ENCODE measurements at places on chromosomes 1 and 21.

GRCh38 chr1:5724847-5725246 lies 267.4 kb downstream of the NPHP4 start:
- DNase-seq, result no peak

GRCh38 chr21:34511787-34512455 lies at the start of gene KCNE1:
TSS of gene KCNE1 (minus strand) at chr21:34512210. CDS start at chr21:34449634, 62,576 bp downstream.
- no peak for DNase-seq

DNA sequence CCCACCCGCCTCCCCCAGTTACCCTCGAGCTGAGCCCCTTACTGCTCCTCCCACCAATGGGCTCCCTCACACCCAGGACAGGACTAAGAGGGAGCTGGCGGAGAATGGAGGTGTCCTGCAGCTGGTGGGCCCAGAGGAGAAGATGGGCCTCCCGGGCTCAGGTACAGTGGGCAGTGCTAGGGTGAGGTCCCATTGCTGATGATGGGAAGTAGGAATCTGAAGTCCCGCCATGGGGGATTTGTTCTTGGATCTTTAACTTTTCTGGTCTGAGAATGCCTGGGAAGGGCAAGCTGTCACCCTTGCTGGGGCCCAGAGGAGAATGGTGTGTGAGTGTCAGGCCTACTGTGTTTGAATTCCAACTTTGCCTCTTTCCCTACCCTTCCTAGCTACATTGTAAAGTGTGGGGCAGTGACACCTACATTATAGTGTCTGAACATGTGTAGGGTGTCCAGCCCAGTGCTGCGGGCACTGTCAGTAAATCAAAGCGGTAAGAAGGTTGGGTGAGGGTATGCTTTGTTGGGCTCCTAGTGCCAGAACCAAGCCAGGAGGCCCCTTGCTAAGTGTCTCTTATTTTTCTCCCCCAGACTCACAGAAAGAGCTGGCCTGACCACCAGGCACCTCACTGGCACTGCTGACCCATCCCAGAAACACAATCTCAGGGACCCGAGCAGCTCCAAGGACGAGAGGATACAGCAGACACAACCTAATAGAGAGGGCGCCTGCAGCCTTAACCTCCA lies 44.7 kb downstream of the YARS1 start:
- no peak for DNase-seq

- no peak for DNase-seq
Measured at GRCh38 chr1:190029441-190029840, 448.2 kb downstream of the BRINP3 start.

GRCh38 chr1:109161858-109162606 lies 48.1 kb downstream of the ELAPOR1 start:
- DNase-seq, result no peak

DNA sequence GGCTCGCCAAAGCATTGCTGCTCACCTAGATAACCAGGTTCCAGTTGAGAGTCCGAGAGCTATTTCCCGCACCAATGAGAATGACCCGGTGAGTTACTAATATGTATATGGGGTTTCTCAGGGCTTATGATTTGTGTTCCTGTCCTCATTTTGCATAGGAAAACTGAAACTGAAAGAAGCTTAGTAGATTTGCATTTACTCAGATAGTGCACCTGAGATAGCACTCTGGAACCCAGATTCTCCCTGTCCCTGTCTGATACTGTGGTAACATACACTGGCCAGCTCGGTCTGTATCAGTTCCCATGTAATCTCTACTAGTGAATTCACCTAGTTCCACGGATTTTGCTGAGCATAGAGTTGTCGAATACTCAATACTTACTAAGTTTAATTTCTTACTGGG lies 28.1 kb downstream of the DAP3 start:
- DNase-seq, result no peak

DNA sequence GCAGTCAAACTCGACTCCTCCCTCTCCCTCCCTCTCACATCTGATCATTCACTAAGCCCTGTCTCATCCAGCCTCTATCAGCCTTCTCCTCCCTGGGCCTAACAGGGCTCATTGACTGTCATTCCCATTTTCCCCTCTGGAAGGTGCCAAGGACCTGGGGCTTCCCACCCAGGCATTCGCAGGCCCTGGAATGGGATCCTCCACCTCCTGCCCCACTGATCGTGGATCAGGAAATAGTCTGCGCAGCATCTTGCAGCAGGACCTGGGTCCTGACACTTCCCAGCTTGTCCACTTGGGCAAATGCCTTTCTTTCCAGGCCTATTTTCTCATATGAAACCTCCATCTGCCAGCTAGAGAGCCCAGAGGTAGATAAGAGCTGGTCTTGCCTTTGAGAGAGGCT lies 71.2 kb upstream of the ZC3H12A start:
- DNase-seq, result no peak

DNA sequence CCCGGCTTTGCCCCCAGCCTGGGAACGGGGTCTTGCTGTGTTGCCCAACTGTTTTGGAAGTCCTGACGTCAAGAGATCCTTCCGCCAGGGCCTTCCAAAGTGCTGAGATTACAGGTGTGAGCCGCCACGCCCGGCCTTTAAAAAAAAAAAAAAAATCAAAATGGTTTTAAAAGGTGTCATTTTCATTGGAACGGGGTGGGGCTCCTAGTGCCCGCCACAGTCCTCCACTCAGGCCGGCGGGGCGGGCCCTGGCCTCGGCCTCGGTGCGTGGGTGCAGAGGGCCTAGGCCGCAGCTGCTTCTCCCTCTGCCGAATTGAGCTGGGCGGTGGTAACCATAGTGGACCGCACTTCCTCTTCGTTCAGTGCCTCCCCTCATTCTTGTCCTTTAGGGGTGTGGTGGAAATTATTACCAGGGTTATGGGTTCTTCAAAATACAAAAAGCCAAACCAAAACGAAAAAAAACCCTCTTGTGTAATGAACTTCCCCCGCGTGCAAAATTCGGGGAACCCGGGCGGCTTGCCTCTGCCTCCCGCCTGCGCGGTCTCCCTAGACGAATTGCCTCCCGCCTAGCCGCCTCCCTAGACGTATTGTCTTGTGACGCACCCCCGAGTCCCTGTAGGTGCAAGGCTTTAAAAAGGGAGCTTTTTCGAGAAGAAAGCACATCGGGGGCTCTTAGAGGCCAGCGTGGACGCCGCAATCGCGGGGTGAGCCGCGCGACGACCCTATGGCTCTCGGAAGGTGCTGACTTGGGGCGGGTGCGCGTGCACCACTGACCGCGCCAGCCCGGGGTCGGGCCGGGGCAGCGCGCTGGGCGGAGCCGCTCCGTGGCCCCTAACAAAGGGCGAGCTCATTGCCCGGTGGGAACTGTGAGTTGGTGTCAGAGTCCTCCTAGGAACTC lies 10.5 kb upstream of the SPEN start:
- no peak for DNase-seq

DNA sequence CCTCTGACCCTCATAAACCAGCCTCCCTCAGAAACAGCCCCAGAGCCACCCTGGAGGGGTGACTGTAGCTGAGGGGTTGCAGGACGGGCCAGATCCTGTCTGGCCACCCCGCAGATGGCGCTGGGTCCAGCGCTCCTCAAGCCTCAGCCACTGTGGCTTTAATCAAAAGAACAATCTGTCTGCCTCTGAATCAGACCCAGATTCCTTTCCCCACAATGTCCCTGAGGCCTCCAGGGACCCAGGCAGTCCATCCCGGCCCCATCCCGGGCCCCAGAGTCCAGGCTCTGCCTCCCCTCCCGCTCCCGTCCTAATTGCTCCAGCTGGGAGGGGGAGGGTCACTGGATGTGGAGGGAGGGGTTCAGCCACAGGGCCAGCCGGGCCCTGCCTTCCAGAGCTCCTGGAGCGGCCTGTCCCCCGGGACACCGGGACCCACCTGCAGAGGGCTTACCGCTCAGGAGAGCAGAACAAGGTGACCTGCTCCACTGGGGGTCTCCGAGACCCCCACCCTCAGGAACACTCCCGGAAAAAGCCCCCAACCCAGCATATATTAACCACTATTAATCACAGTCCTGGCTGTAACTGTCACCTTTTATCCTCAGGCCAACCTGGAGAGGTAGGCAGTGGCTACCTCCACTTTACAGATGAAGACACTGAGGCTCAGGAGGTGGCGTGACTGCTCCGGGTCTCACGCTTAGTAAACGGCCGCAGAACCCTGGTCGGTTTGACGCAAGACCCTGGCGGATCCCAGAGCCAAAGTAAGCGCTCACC lies 836 bp upstream of the FBLIM1 start:
- peak; percentile 20 for DNase-seq

- no peak for DNase-seq
Measured at GRCh38 chr1:4132352-4133296, 232.6 kb upstream of the C1orf174 start.

DNA sequence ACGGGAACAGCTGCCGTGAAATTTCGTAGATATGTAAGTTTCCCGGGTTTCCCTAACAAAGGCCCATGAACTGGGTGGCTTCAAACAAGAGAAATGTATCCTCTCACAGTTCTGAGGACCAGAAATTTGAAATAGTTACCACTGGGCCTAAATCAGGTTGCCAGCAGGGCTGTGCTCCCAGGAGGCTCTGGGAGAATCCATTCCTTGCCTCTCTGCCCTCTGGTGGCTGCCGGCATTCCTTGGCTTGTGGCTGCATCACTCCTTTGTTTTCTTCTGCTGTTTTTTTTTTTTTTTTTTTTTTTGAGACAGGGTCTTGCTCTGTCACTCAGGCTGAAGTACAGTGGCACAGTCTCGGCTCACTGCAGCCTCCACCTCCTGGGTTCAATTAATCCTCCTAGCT lies 23.7 kb downstream of the UMODL1 start:
- DNase-seq, result no peak

DNA sequence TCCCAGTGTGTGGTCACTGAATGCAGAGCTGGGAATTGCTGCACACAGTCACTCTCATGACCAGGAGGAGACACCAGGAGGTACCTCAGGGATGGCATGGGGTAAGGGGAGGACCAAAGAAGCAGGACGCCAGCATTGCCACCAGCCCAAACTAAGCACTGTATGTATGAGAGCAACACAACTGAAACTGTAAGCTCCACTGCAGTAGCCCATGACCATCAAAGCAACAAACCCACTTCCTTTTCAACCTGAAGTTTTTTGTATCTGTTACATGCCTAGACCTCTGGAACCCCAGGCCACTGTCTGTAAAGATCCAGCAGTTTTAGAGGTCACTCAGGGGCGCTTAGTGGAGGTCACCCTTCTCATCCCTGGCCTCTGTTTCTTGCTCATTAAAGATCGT lies 164.3 kb downstream of the SETD4 start:
- DNase-seq, result no peak

- DNase-seq, result peak; percentile 16
Measured at GRCh38 chr1:183804387-183804786, 533 bp upstream of the RGL1 start.

GRCh38 chr21:43937891-43938309 lies 72.9 kb downstream of the AGPAT3 start:
- no peak for DNase-seq

DNA sequence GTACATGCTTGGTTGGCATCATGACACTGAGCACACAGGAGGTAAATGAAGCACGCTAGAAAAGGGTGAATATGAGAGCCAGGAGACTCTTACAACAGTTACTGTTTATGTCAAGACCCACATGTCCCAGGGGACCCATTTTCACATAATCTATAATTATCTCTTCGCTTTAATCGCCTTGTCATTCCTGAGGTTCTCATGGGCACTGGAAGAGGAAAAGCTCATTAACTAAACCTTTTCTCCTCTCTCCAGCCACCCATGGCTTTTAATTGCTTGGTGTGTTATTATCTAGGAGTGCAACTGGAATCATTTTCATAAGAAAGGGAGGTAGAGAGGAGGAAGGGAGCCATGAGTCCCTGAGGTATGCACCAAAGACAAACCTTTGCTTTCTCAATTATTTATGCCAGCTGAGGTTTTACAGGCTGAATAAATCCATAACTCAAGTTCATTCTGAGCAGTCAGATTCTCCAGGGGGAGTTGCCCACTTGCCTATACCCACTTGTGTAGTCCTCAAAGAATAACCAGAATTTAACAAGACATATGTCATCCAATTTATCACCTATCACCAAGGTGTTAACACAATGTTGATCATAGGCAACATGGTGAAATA lies 77.4 kb downstream of the ACBD6 start:
- DNase-seq, result peak; percentile 79

- DNase-seq, result no peak
Measured at GRCh38 chr1:225707824-225708223, 54.9 kb upstream of the ENAH start.

DNA sequence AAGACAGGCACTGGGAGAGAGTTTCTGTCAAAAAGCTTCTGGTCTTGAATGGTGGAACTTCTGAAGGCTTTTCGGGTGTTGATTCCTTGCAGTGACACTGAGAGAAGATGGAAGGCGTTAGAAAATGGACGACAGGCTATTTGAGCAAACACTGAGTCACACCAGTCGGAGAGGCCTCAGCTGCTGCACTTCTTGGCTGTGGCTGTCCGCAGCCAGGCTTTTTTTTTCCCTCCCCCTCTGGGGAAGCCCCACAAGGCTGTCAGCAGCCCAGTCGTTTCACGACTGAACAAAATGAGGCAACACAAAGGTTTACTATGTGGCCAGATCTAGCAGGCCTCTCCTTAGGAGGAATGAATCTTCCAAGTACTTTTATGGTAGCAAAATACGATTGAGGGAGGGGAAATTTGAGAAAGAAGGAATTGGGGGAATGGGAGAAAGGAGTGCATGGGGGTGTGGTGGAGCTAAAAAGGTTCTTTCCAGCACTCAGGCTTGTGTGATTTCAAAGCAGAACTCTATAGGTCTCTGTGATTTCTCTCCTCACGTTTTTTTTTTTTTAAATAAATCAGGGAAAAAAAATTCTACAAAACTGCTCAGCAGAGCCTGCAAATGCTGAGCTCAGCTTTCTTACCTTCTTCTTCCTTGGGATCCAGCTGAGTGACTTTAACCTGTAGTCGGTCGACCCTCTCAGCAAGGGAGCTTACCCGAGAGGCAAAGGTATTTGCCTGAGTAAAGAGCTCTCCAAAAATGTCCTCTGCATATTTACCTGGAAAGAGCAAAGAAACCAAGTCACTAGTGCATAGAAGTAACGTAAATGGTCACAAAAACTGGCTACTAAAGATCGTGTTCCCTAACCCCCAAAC lies 26.1 kb downstream of the GPR3 start:
- no peak for DNase-seq

- no peak for DNase-seq
Measured at GRCh38 chr21:36516281-36516680, 36.4 kb upstream of the CLDN14 start.

DNA sequence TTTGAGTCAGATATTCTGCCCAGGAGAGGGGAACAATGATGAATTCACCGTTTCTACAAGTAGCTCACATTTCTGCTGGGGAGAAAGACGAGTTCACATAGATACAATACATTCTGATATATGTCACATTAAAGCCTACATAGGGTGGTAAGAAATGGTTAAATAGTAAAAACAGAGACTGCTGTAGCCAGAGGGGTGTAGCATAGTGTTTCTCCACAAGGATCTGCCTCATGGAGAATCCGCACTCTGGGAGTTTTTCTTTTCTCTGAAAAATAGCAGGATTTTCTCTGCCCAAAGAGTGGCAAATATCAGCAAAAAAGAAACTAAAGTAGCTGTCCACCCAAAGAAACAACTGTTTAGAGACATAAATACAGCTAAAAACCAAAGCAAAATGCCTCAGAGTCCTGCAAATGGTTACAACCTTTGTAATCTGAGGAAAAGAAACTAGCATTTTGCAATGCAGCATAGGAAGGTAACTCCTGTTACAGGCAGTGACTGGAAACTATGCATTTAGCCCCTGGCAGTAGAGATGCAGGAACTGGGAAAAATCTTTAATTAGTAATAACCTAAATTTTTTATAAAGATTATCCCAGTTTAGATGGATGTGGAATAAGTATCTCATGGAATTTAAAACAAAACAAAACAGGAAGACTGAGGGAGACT lies 1126.7 kb upstream of the ADGRL2 start:
- DNase-seq, result no peak

All from NCI-H2081 (cell line).